ENCODE measurements at places on chromosomes 16 and 17.

GRCh38 chr17:65855675-65856074 is 294.2 kb upstream of the AXIN2 start:
- DNase-seq, result no peak

DNA sequence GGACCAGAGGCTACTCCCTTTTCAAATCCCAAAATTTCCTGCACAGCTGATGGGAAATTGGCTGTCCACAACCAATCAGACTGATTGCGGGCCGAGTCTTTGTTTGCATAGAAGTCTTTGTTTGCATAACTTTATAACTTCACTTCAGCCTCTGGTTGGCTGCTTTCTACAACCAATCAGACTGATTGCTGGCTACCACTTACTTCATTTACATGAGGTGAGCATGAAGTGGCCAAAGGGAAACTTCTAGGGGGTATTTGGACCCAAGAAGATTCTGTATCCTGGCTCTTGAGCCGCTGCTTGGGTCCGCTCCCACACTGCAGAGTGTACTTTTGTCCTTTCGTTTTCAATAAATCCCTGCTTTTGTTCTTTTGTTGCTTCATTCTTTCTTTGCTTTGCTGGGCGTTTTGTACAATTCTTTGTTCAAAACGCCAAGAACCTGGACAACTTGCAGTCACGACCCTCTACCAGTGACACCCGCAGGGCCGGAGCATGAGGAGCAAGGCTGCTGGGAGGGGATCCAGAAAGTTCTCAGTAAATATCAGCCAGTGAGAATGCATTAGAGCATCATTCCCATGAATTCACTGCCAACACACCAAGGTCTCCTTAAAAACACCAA is 67.5 kb downstream of the IQCK start:
- DNase-seq, result peak; percentile 55

- no peak for DNase-seq
These were observed 66.3 kb downstream of the ZNF423 start for GRCh38 chr16:49789616-49790015.

DNA sequence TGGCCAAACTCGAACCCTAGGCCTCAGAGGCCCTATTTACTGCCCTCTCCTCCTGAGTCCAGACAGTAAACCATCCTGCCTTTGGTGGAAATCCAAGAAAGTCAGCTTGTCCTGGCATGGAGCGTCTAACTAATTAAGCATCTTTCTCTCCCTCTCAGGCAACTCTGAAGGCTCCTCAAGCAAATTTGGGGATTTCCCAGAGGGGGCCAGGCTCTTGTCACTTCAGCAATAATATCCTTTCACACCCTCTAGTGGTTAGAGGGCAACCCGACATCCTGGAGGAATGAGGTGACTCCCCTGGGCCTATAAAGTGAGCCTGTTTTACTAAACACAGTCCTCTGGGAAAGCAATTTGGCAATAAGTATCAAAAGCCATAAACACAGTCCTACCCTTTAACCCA is 60.4 kb downstream of the NOG start:
- DNase-seq, result no peak

DNA sequence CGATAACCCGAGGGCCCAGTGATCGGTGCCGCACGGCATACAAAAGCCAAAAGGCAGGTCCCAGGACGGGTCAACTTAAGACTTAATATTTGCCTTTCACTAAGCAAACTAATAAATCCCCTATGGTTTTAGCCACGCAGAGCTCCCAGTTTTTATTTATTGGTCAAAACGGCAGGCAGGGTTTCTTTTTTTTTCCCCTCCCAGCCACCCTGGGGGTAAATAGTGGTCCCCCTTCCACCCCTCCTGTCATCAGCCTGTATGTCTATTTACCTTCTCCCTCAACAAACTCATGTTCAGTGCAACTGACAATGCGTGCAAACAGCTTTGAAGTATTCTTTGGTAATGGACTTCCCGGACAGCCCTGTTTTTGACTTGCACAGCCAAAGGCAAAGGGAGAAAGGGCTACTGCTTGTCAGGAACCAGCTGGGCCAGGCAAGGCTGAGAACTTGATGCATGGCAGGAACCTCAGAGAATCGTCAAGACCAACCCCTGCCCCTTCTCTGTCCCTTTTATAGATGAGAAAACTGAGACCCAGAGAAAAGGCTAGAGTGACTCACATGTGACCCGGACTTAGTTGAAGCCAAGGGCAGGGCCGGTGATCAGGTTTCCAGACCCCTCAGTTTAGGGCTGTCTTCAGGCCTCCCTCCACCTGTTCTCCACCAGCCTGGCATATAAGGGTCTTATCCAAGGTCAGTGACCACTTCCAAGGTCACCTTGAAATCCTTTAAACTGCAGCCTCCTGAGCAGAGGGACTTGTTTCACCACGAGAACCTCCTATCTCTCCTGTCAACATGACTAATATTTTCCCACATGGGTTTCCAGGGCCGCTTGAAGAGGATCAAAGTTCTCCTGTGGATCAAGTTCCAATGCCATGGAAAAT is 279.0 kb downstream of the SOX9 start:
- DNase-seq, result no peak

DNA sequence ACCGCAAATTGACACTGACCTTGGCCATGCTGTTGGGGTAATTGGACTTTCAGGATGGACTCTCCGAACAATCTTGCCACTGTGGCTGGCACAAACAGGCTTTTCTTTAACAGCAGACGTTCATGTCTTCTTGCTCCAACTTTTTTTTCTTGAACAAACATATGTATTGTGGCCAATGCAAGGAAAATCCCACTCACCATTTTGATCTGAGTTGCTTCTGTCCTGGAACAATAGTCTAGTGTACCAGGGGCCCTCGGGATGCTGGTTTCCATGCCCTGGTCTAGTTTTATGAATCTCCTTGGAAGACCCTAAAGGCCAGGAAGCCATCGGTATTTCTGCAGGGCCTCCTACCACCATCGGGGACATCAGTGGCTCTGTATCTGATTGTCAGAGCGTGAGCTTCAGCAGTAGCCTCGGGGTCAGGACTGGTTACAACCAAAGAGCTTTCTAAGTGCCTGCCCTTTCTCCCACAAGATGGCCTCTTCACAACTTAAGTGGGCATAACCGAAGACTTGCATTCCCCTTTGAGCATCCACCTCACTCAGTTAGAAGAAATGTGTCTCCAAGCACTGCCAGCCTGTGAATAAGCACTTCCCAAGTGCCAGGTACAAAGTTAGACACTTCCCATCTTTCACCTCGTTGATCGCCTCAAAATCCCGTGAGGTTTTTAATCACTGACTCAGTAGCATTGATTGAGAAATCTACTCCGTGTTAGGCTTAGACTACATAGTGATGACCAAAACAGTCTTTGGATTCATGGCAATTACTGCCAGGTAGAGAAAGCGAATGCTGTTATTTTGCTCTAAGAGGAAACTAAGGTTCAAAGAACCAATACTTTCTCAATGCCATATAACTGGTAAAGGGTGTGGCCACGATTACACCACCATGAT is 87.0 kb upstream of the TBX2 start:
- no peak for DNase-seq

- no peak for DNase-seq
These were observed 9.8 kb downstream of the FASN start for GRCh38 chr17:82087961-82088837.

DNA sequence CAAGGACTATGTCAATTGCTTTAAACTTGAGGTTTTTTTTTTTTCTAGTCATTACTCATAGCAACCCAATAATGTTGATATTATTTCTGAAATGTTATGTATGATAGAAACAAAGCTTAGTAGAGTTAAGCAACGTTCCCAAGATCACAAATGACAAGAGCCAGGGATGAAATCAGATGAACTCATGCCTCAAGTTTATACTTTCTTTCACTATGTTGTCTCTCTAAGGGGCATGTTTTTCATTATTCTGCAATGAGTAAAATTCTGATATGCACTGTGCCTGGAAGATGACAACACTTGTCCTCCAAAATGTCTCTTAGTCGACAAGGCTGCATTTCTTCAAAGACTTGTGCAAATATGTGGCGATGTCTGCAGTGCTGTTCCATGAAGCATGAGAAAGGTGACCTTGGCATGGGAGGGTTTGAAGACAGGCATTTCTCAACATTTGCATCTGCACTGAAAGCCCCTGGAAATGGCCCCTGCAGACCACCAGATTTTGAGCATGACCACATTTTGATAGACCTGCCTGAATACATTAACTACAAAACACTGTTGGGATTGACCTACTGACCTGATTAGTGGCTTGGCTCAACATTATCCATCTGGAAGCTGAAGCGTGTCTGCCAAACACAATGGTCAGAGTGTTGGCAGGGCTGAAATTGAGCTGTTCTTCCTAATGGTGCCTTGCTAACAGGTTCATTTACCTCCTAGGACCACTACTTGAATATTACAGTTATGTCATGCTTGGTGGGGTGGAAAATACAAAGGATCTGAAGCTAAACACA is 1027.5 kb downstream of the CDH11 start:
- no peak for DNase-seq

- no peak for DNase-seq
These were observed 13.9 kb upstream of the GINS3 start for GRCh38 chr16:58378401-58378800.

GRCh38 chr17:65064452-65065019 is 8.0 kb upstream of the GNA13 start:
- DNase-seq, result no peak

GRCh38 chr17:54840885-54841591 is 59.6 kb upstream of the TOM1L1 start:
- DNase-seq, result no peak

DNA sequence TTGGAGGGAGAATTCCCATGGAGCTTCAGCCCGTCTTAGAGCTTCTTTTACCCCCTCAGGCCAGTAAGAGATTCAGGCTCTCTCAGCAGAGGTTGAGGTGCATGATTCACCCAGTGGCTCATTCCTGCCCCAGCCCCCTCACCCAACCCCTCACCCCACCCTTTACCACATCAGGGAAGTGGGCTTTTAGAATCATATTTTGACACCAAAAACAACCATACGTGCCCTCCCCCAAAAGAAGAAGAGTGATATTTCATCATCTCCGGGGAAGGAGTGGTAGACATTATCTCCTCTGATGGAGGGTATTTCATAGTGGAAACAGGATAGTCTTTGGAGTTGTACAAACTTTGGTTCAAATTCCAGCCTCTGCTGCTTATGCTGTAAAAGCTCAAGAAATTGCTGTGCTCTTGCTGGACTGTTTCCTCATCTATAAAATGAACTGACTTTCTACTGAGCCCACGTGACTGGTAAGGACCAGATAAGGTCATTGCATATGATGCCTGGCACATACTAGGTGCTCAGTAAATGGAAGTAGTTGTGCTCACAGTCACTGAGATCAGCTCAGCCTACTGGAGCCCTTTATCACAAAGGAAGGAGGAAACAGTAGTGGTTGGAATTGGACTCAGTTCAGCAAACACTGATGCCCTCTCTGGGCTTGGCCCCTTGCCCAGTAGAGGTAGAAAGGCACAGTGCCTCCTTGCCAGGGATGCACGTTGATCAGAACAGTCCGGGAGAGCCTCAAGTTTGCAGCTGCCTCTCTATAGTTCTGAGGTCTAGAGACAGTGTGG is 18.3 kb upstream of the CCL5 start:
- DNase-seq, result no peak

- no peak for DNase-seq
These were observed 288 bp upstream of the KRT34 start for GRCh38 chr17:41382394-41382793.

- no peak for DNase-seq
These were observed 55.0 kb upstream of the RASL10B start for GRCh38 chr17:35676441-35676840.

GRCh38 chr17:46832945-46833839 is 14.7 kb upstream of the WNT3 start:
- DNase-seq, result peak; percentile 64

GRCh38 chr17:39517224-39517623 is 55.9 kb downstream of the CDK12 start:
- DNase-seq, result no peak

DNA sequence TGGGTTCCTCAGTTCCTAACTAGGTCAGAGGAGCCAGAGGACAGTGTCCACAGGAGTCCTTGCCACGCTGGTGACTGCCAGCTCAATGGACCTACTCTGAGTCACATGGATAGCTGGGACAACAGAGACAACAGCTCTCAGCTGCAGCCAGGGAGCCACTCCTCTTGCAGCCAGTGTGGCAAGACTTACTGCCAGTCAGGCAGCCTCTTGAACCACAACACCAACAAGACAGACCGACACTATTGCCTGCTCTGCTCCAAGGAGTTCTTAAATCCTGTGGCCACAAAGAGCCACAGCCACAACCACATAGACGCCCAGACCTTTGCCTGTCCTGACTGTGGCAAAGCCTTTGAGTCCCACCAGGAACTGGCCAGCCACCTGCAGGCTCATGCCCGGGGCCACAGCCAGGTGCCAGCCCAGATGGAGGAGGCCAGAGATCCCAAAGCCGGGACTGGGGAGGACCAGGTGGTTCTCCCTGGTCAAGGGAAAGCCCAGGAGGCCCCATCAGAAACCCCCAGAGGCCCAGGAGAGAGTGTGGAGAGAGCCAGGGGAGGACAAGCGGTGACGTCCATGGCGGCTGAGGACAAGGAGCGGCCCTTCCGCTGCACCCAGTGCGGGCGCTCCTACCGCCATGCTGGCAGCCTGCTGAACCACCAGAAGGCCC is 6.7 kb downstream of the ZNF646 start:
- no peak for DNase-seq

DNA sequence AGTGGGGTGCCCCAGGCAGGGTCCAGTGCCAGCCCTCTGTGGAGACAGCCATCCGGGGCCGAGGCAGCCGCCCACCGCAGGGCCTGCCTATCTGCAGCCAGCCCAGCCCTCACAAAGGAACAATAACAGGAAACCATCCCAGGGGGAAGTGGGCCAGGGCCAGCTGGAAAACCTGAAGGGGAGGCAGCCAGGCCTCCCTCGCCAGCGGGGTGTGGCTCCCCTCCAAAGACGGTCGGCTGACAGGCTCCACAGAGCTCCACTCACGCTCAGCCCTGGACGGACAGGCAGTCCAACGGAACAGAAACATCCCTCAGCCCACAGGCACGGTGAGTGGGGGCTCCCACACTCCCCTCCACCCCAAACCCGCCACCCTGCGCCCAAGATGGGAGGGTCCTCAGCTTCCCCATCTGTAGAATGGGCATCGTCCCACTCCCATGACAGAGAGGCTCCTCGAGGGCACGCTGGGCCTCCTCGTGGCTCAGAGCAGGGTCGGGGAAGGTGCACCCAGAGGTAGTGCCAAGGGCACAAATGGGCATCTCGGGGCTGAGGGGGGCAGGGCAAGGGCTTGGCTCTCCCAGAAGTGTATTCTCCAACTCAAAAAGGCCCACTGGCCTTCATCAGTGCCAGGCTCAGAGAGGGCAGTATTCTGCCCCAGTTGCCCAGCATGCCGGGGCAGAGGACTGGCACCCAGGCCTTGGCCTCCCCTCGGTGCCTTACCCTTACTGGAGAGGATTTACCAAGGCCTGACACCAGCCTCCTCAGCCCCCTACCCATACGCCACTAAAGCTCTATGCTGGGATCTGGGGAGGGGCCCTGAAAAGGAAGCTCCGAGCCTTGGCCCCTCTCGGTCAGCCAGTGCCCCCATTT is at the start of gene CDH5:
Gene CDH5 (plus strand): TSS at position 259 of the 867 bp plus-strand sequence. CDS start 12,647 bp downstream, outside the sequence.
- DNase-seq, result no peak

All from posterior cingulate gyrus (tissue), 11 donors.